ENCODE measurements at places on chromosomes 1 and 21.

- no peak for DNase-seq
Observed at GRCh38 chr1:168467452-168467851, 76.3 kb downstream of the XCL2 start.

DNA sequence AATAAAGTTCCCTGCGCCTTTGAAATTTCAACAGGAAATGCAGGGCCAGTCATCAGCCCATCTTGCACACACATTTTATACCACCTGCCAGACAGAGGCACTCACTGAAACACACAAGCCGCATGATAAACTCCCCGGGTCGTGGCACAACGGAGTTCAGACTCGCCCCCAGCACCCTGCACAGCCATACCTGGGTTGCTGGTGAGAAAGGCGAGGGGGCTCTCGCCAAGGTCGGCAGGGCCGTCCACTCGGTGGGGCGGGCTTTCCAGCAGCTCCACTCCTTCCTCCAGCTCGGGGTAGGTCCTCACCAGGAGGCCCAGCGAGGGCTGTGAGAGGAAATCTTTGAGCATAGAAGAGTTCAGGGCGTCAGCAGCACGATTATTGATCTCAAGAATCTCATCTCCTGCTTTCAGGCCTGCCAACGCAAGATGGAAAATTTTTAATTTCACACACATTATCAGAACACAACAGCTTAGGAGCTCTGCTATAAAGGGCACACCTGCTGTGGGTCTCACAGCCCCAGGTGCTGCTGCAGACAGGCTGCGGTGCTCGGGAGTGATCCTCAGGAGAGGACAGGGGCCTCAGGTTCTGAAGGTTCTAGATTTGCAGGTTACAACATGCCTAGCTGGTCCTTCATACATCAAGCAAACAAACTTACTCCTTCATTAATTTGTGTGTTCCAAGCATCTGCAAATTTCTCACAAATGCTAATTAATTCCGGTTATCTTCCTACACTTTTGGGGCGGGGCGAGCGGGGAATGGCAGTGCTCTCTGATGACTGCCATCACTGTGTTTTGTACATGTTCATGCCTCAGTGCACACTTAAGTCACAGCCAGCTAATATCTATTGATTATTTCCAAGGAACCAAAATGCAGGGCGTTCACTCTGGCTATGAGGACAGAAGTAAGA lies 144.2 kb upstream of the KRTAP19-8 start:
- no peak for DNase-seq

GRCh38 chr1:187122566-187122965 lies 293.8 kb downstream of the PLA2G4A start:
- no peak for DNase-seq

DNA sequence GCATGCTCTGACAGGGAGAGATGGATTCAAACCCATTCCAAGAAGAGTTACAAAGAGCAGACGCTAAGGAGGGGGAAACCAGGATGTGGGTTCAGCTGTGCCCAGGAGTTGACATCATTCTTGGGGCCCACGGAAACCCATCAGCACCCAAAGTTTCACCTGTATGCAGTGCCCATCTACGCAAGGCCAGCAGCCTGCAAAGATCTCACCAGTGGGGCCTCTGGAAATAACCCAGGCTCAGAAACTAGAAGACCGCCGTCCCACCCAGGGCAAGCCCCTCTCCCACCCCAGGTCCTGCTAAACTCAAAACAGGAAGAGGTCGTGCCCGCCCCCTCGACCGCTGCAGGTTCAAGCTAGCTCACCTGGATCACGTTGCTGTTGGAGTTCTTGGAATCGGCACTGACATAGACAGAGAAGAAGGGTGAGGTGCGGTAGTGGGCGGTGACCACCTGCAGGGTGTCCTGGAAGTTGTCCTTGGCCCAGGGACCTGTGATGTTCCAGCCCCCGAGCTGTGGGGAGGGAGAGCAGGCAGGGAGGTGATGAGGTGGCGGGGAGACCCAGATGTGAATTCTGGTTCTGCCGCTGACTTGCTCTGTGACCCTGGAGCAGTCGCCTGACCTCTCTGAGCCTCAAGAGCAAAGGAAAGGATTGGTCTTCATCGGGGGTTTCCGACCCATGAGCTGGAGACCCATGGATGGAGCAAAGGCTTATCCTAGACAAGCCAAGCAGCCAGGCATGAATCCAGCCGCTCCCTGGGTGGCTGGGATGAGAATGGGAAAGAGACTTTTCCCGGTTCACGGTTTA lies 31.7 kb downstream of the ECE1 start:
- DNase-seq: no peak

DNA sequence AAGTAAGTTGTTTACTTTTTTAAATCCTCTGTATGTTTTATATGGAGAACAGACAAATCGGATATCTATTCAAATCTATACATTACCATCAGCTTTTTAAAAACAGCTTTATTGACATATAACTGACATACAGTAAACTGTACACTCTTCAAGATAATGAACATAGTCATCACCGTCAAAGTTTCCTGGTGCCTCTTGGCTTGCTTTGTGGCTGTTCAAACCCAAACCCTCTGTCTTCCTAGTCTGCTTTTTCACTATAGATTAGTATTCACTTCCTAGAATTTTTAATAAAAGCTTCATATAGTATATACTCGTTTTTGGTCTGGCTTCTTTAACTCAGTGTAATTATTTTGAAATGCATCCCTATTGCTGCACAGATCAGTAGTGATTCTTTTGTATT lies 56.4 kb upstream of the TPTE start:
- no peak for DNase-seq

DNA sequence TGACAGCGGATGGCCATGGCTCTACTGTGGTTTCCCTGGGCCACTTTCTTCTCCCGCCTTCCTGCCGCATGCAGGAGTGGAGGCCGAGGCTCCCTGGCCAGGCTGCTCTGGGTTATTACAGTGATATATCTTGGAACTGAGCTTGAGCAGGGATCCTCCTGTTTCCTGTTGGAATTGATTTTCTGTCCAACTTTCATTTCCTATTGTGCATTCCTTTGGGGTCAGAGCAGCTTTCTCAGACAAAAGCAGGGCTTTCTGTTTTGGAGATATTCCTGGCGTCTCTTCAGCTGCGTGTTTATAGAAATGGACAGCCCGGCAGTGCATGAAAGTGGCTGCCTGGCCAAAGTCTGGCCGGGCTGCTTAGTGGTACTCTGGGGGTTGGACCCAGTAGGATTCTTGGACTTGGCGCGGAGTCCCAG lies 146.4 kb downstream of the KIF26B start:
- DNase-seq: no peak

- no peak for DNase-seq
Observed at GRCh38 chr1:90820745-90821144, 103.6 kb upstream of the BARHL2 start.

- no peak for DNase-seq
Observed at GRCh38 chr1:186511761-186512637, 51.1 kb upstream of the PDC start.

GRCh38 chr1:99176753-99177152 lies 87.5 kb upstream of the PLPPR4 start:
- no peak for DNase-seq

DNA sequence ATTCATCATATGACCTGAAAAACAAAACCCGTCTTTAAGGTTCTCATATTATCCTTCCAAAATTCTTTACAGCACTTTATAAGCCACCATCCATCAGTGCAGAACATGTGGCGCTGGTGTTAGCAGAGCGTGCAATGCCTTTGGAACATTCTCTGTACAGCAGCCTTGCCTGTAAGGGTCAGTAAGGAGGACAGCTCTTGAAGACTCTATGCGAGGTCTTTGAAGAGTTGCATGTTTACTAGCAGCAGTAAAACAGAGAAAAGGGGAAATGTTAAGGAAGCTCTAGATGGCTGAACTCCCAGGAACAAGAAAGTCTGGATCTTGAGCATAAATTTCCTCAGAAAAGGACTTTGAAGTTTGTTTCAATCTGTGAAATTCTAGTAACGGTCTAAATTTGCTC lies 365.6 kb downstream of the DUSP10 start:
- no peak for DNase-seq

GRCh38 chr1:63861052-63861691 lies 87.4 kb downstream of the ROR1 start:
- DNase-seq: no peak

GRCh38 chr21:15730484-15731242 lies 881 bp downstream of the USP25 start:
- no peak for DNase-seq

GRCh38 chr1:211607754-211608473 lies 29.0 kb upstream of the SLC30A1 start:
- DNase-seq: no peak

DNA sequence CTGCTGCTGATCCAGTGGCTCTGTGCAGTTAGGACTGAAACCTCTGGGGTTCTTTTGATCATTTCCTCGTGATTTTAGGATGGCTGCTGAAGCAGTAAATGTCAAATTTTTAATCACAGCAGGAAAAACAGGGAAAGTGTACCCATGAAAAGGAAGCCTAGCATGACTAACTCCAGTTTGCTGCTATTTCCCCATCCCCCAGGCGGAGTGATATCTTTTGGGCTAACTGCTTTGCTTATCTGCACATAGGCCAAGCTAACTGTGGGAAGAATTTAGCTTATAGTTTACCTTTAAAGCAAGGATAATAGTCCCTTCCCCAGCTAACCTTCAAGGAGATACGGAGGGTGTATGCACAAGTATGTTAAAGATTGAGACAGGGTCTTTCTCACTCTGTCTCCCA lies 149.8 kb upstream of the TNR start:
- no peak for DNase-seq
